Thyroid gland (tissue), 4 donors: ENCODE measurements at places on chromosomes 7 and 10. TPM values are rescaled to one million over a fixed set of nuclear protein-coding genes. Genes with fewer than 3 reads are reported as not detected.

GRCh38 chr7:8751557-8752231, 318.3 kb downstream of the NXPH1 start:
- DNase-seq, result no peak
- H3K27me3 ChIP-seq, result no peaks in the 10 kb centered on the region
- H3K4me1 ChIP-seq, result no peaks in the 10 kb centered on the region
- no peaks in the 10 kb centered on the region for H3K36me3 ChIP-seq
- no peak overlapping the region for H3K4me3 ChIP-seq

The INTS15 gene
- 42.9 TPM for total RNA-seq

DNA sequence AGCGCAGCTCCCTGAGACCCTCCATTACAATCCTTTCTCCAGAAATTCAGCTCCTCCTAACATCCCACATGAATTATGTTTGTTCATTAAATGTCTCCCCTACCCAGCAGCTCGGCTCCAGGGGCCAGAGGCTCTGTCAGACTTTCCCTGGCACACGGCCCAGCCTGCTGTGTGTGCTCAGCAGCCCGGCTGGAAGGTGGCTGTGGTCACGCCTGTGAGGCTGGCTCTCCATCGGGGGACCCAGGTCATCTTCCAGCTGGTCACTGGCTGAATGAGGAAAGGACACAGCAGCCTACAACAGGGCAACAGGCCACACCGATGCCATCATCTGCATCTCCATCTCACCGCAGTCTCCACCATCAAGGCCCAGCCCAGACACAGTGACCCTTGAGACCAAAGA, 219.8 kb downstream of the MAD1L1 start:
- peaks cover 3% of the 10 kb centered on the region for H3K4me1 ChIP-seq
- no peaks in the 10 kb centered on the region for H3K36me3 ChIP-seq
- peak; percentile 26 for DNase-seq
- H3K27ac ChIP-seq, result no peak overlapping the region
- H3K4me3 ChIP-seq, result no peak overlapping the region

The SLC13A1 gene
- total RNA-seq, result not detected

GRCh38 chr7:15554744-15555143, 7.1 kb downstream of the AGMO start:
- no peak for DNase-seq
- H3K4me3 ChIP-seq, result no peak overlapping the region
- H3K4me1 ChIP-seq, result no peaks in the 10 kb centered on the region
- H3K27me3 ChIP-seq, result no peaks in the 10 kb centered on the region
- no peaks in the 10 kb centered on the region for H3K36me3 ChIP-seq

The VAX1 gene
- total RNA-seq, result not detected
